ENCODE measurements at places on chromosomes 12 and 14. TPM values are rescaled to one million over a fixed set of nuclear protein-coding genes. Genes with fewer than 3 reads are reported as not detected.

Gene PLEKHG7
- total RNA-seq: not detected

Gene FAM181A
- not detected for total RNA-seq

Gene GPR65
- under 0.01 TPM for total RNA-seq

Gene PPP1CC
- 115 TPM for total RNA-seq

Gene ADAM21
- total RNA-seq: 0.39 TPM

Gene BCDIN3D
- total RNA-seq: 2.9 TPM

Gene NPFF
- total RNA-seq: not detected

Gene SMIM10L1
- 5.7 TPM for total RNA-seq

Gene KLHL33
- total RNA-seq: under 0.01 TPM

Gene TEX52
- not detected for total RNA-seq

Gene ENDOU
- 0.37 TPM for total RNA-seq

Gene MAP1LC3B2
- total RNA-seq: not detected

Gene LRRC10
- total RNA-seq: not detected

Gene SERPINA4
- total RNA-seq: not detected

Gene MMP19
- 9.2 TPM for total RNA-seq

Gene TMEM120B
- total RNA-seq: 7.3 TPM

Gene FOXG1
- 0.20 TPM for total RNA-seq

Gene AMN
- total RNA-seq: under 0.01 TPM

Gene GOLGA3
- 67.2 TPM for total RNA-seq

Gene SDSL
- 3.9 TPM for total RNA-seq

Gene GPR84
- not detected for total RNA-seq

Gene CCDC184
- total RNA-seq: 0.39 TPM

Gene RNASE2
- not detected for total RNA-seq

Gene LMBR1L
- total RNA-seq: 41.8 TPM

Gene PRORP
- total RNA-seq: 31.1 TPM

Gene PLD4
- total RNA-seq: under 0.01 TPM

Gene COPZ1
- 111 TPM for total RNA-seq

Gene TIMM9
- total RNA-seq: 26.1 TPM

Gene LALBA
- not detected for total RNA-seq

Gene CCDC175
- not detected for total RNA-seq

Gene IGFBP6
- total RNA-seq: 399 TPM

Gene ACOT4
- total RNA-seq: 0.73 TPM

Gene KRT7
- 0.78 TPM for total RNA-seq

Gene DEPDC4
- total RNA-seq: 2.2 TPM

Gene IFI27
- total RNA-seq: 29.0 TPM

Gene OTOGL
- total RNA-seq: 0.20 TPM

Gene GYS2
- not detected for total RNA-seq

Gene KCNH3
- total RNA-seq: under 0.01 TPM

Gene GPR162
- 0.73 TPM for total RNA-seq

Gene VSX2
- not detected for total RNA-seq

Gene NKX2-1
- total RNA-seq: not detected

Gene SIX1
- 3.3 TPM for total RNA-seq

Gene EPYC
- total RNA-seq: not detected

Gene SPIC
- not detected for total RNA-seq

Gene FAR2
- total RNA-seq: 27.6 TPM

Gene KIF5A
- total RNA-seq: 0.20 TPM

Gene POU6F1
- 1.8 TPM for total RNA-seq

Gene FAM222A
- under 0.01 TPM for total RNA-seq

Gene RERG
- total RNA-seq: not detected

Gene SUOX
- total RNA-seq: 8.5 TPM

Gene NYNRIN
- total RNA-seq: 4.8 TPM

Data from subcutaneous preadipocyte (primary cell).